ENCODE measurements at places on chromosomes 7 and 10.
A peak's percentile ranks its signal among the peaks of the same experiment; 100 is the strongest.

- no peak for DNase-seq
Observed at GRCh38 chr10:124627866-124628675, 116.1 kb downstream of the FAM53B start.

DNA sequence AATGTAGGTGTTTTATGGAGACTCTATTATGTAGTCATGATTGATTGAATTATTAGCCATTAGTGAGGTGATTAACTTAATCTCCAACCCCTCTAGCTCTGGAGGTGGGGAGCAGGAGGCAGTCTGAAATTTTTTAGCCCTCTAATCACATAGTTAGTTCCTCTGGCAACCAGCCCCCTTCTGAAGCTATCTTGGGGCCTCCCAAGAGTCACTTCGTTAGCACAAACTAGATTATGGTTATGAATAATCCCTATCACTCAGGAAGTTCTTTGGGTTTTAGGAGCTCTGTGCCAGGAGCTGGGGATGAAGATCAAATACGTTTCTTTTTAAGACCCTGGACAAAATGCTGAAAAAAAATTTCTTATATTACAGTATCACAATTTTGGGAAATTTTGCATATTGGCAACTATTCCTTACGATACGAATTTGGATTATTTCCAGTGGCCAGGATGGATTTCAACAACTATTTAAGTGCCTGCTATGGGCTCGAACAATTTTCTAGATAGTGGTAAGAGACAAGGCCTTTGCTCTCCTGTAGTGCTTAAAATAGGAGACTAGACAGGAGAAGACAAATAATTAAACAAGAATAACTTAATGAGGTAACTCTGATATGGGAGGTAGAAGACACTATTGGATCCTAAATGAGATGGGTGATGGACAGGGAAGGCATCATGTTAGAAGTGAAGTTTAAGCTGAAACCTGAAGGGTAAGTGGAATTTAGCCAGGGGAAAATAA, 52.9 kb downstream of the BTAF1 start:
- DNase-seq: no peak

GRCh38 chr10:5587151-5588079, 62.7 kb downstream of the CALML3 start:
- DNase-seq: no peak

- DNase-seq: peak; percentile 37
Observed at GRCh38 chr7:74083928-74084721, 521 bp downstream of the LIMK1 start.

DNA sequence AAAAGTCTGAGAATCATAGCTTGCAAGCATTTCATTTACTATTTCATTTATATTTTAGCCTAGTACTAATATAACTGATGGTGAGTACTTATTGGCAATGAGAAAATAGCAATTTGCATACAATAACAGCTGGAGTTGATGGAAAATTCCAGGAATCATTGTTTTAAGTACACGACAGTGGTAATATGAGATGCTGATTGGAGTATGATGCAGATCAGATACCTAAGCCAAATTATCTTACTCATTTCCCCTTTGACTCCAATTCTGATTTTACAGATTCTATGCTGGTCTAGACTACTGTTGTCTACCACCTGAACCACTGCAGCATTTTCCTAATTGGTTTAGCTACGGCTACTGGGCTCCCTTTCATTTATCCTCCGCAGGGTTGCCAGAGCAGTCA, 36.7 kb downstream of the GNG11 start:
- no peak for DNase-seq

DNA sequence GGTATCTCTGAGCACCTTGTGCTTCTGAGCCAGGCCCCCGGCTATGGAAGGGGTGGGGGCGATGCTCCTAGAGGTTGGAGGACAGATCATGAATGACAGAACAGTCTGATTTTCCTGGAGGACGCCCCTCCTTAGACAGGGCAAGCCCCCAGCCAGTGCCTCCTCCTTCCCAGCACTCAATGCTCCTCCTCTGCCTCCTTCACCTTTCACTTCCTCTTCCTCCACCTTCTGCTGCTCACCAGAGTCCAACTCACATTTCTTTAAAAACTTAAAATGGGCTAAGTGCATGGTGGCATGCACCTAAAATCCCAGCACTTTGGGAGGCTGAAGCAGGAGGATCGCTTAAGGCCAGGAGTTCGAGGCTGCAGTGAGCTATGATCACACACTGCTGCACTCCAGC, 71.1 kb upstream of the CUX1 start:
- no peak for DNase-seq

DNA sequence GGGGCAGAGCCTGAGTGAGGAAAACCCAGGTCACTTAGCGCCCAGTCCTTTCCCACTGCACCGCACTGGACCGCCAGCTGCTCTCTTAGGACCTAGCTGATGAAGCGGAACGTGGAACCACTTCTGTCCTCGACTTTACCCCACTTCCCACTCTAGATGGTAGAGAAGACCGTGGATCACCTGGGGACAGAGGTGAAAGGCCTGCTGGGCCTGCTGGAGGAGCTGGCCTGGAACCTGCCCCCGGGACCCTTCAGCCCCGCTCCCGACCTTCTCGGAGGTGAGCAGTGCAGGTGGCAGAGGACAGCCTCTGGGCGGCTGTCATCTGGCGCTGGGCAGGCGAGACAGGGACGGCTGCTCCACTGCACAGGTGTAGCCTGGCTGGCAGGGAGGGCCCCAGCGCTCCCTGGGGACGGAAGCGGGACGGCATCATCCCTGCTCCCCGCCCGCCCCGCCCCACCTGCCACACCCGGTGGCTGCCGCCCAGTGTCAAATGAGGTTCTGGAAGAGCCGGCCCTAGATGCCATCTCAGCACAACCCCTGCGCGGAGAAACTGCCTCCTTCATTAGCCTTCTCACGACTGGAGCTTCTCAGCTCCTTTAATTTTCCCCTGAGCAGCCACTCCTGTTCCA, 11.7 kb downstream of the PLAC9 start:
- peak; percentile 36 for DNase-seq

DNA sequence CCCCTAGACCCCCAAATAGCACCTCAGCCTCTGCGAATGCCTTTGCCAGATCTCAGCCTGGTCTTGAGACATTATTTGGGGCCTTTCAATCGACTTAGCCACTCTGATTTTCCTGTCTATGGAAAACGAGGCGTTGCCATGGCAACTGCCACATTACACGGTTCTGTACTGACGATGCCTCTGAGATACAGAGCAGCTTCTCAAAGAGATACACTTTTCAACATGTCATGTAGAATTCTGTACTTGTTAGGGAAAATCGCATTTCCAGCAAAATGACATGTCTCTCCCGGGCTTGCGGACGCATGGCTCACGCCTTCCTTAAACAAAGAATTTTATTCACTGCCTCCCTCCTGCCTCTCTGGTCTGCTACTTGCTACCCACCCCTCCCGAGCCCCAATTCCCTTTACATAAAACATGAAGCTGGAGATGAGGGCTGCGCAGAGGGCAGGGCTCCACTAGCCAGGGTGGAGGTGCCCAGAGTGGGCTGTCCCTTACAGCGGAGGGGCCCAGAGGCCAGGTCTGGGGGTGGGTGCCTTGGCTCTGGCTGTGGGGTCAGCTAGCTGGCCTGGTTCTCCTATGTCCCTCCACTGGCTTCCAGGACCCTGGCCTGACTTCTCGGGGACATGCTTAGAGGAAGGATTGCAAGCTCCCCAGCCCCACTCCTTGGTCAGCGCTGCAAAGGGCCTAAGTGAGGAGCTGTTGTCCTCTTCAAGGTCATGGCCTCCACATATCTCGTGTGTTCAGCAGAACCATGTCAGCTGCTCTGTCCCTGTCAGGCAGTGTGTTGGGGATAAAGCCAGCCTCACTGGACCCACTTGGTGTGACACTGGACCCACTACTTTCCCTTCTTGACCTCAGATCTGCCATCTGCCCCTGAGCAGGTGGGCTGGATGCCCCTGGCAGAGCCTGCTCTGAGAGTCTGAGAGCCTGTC, 342.5 kb downstream of the RPS24 start:
- DNase-seq: no peak

DNA sequence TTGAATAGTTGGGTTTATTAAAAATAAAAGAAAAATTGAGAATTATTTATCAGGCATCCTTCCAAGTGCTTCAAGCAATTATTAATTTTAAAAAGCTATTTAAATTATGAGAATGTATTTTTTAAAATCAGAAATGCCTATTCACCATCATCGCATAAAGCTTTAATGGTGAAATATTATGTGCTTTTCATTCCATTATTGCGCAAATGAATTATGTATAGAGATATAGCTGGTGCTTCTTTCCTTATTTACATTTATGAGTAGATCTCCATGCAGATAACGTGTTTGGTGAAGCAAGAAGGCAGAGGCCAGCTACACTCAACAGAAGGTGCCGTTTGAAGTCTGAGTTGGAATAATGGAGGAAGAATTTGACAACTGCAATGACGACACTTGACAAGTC, 549.1 kb upstream of the DPP6 start:
- no peak for DNase-seq

- DNase-seq: no peak
Observed at GRCh38 chr7:121273467-121274167, 55.2 kb upstream of the WNT16 start.

DNA sequence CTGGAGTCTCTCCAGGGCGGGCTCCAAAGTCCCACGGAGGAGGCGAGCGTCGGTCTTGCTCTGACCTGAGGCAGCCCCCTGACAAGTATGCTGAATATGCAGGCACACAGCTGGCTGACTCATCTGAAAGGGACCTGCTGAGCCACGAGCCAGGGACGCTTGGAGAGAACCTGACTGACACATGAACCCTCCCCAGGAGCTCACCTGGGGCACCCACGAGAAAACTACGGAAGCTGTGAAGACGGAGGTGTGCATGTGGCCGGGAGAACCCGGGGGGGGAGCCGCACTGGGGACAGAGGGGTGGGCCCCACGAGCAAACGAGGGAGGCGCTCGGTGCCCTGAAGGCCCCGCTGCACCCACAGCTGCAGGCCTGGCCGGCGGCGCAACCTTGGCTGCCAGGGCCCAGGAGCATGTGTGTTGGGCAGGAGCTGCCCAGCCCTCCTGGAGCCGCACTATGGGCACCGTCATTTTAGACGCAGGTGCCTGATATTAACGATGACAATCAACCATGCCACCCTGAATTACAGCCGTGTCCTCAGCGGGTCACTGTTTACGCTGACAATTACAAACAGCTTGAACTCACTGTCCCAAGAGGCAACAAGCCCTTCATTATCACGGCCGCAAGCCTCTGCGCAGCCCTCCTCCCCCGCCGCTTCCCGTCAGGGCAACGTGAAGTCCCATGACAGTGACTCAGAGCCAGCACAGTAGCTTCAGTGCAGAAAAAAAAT, 64.7 kb downstream of the DIP2C start:
- DNase-seq: no peak

- DNase-seq: no peak
Observed at GRCh38 chr7:155043756-155044155, 26.4 kb upstream of the HTR5A start.

GRCh38 chr7:54260941-54261371, 281.2 kb upstream of the VSTM2A start:
- no peak for DNase-seq

- DNase-seq: no peak
Observed at GRCh38 chr10:129365767-129366402, 101.2 kb upstream of the MGMT start.

DNA sequence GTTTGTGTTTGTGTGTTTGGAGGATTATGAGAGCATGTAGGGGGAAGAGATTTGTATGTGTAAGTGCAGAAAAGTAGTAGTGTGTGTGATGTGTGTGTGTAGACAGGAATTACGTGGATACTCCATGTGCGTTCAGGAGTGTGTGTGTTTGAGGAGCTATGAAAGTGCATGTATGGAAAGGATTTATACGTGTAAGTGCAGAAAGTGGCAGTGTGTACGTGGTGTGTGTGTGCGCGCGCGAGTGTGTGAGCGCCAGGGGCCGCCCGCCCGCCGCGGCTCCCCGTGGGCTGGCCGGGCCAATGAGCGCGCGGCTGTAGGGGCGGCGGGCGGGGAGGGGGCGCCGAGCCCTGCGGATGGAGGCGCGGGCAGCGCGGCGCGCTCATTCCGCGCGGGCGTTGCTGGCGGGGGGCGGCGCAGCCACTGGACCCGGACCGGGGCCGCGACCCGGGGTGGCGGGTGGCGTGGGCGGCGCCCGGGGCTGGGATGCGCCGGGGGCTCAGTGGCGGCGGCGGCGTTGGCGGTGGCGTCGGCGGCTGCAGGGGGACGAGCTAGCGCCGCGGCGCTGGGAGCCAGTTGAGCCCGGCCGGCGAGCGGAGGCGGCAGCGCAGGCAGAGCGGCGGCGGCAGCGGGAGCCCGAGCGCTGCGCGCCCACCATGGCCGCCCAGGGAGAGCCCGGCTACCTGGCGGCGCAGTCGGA, at the start of gene BICC1:
Gene BICC1, plus strand, starts transcription at position 382 of the 697 bp plus-strand sequence. Its CDS starts 272 bp downstream, at position 654.
- peak; percentile 21 for DNase-seq

DNA sequence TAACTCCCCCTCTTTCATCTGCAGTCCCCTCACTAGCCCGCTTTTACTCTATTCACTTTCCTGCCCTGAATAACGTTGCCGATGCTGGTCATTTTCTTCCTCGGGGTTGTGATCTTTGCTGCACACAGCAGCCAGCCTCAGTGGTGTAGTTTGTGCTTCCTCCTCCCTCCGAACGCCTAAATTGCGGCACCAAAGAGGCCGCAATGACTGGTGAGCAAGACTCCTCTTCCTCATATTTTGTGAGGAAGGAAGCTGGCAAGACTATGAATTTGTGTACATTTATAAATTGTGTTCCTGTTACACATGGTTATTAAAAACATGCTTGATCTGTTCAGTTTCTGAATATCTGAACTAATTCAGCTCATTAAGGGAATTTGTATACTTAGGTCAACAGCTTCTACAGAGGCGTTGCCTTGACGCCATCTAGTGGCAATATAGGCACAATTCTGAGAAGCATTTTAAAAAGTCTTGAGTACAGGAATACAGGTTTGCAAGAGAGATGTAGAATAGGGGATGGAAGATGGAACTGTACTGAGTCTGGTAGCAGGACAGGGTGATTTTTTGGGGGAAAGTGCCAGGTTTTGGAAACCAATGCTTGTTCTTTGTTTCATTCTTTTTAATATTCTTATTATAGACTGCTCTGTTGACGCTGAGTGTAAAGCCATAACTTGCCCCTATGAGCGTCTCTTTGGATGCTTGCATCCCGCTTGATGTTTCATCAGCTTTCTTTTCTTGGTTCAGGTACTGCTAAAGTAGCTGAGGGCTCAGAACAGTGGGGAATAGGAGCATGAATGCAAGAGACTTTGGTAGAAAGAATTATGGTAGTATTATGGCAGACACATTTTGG, 4.1 kb upstream of the TAS2R5 start:
- peak; percentile 45 for DNase-seq

DNA sequence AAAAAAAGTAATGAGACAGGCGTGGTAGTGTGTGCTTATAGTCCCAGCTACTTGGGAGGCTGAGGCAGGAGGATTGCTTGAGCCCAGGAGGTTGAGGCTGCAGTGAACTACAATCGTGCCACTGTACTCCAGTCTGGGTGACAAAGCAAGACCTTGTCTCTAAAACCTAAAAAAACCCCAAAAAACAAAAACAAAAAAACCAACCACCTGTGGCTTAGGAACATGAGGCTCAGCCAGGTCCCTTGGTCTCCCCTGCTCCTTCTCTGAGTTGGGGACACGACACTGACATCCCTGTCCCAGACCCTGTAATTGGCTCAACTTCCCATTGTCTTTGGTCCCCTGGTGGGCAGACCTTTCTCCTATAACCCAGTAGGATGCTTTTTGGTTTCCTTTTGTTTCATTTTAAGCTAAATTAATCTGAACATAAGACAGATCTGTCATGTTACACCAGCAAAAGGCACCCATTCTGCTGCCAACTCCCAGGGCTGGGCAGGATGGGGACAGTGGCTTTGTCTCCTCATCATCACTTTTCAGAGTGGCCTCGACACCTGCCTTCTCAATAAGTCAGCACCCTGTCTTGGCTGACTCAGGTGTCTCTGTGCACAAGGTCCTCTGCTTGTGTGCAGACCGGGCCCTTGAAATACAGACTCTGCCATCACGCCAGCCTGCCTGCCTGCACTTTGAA, 74.4 kb downstream of the MYL10 start:
- DNase-seq: no peak
